ENCODE measurements at places on chromosomes 1 and 21.

GRCh38 chr1:14441302-14441741, 157.2 kb upstream of the KAZN start:
- no peak for DNase-seq

- DNase-seq, result no peak
Observed at GRCh38 chr1:178399177-178399728, 97.5 kb downstream of the CLEC20A start.

- DNase-seq, result no peak
Observed at GRCh38 chr1:24897263-24898151, 32.6 kb downstream of the RUNX3 start.

DNA sequence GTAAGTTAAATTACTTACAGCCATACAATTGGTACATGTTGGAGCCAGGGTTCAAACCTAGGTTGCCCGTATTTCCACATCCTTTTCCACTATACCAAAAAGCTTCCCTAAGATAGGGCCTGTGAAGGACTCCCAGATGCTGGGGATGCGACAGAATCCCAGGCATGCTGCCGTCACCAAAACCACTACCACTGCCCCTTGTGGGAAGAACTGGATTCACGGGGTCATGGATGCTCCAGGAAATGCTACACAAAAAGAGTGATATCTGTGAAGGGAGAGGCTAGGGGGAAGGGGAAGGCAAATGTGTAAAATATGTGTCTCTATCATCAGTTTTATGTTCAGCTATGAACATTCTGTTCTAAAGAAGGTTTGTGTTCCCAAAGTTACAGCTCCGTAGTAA, 133.9 kb upstream of the IVNS1ABP start:
- DNase-seq, result no peak

- no peak for DNase-seq
Observed at GRCh38 chr1:244789276-244789580, 46.2 kb upstream of the COX20 start.

- no peak for DNase-seq
Observed at GRCh38 chr1:161069241-161069640, 450 bp downstream of the ARHGAP30 start.

DNA sequence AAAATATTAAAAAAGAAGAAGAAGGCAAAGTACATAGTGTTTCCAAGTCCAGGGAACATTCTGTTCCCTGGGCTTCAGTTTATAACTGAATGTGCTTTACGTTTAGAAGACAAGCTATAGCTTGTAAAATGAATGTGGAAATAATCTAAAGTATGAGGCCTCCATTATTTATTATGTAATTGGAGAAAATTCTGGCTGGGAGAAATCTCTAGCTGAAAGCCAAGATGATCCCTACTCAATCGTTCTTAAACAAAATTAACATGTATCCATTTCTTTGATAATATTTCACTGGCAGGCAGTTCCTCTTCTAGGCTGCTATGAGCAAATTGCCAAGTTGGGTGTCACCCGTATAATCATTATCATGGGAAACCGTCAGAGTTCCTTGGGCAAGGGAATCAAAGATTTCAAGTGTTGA, 52.2 kb upstream of the ETS2 start:
- no peak for DNase-seq

DNA sequence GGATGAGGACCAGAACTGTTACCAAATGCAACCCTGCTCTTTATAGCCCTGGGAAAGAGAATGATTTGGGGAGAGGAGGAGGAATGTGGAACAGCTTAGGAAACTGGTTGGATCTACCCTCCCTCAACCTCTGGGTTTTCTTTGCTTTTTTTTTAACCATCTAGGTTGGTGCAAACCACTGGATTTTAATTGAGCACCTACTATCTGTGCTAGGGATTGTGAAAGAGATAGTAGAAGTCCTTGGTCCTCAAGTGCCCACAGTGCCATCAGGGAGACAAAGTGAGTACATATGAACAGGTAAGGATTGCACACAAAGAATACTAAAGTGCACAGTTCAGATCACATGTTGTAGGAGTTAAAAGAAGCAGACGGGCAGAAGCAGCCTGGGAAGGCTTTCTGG, 4.7 kb downstream of the TAGLN2 start:
- no peak for DNase-seq

- DNase-seq, result no peak
Observed at GRCh38 chr1:247180581-247180980, 8.8 kb upstream of the ZNF124 start.

DNA sequence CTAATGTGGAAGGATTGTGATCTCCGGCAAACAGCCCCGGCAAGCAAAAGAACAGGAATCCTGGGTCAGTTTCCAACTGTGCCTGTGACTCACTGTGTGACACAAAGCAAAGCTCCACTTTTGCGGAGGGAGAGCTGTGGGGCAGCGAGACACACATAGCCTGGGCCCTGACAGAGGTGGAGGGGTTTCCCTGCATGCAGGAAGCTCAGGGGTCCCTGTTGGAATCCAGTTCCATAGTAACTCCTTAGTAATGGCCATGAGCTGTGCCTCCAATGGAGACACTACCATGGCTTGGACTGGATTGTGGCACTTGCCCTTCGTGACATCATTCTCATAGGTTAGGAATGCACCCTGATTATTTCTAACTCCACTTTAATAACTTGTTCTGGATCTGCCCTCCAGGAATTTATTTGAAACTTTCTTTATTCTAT, 47.0 kb upstream of the ATF3 start:
- no peak for DNase-seq

Measured in KBM-7 (cell line).